Osteoblast (primary cell): ENCODE measurements at places on chromosomes 12 and 14.
A peak's percentile ranks its signal among the peaks of the same experiment; 100 is the strongest.

DNA sequence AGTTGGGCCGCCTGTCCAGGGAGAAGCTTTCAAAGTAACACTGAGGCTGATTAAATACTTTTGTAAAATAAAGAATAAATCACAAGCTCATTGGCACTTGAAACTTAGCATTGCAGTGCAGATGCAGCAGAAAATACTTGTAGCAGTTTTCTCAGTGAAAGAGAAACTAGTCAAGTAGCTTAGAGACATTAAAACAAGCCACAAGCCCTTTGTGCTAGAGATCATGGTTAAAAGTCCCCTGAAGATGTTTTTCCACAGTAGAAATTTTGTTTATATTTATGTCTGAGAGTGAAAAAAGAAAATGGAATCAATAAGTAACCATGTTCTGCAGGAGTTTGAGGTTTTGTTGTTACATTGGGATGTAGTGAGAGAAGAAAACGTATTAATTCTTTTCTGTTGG is 5.9 kb downstream of the PSEN1 start:
- DNase-seq: peak; percentile 68
- peak overlapping the region; percentile 32 for H3K27ac ChIP-seq
- no peak overlapping the region for H3K4me3 ChIP-seq
- H3K27me3 ChIP-seq: no peaks in the 10 kb centered on the region
- H3K36me3 ChIP-seq: no peaks in the 10 kb centered on the region
- H3K4me1 ChIP-seq: peaks cover 28% of the 10 kb centered on the region

- no peak overlapping the region for H3K27ac ChIP-seq
- H3K4me1 ChIP-seq: no peaks in the 10 kb centered on the region
- DNase-seq: no peak
- H3K27me3 ChIP-seq: no peaks in the 10 kb centered on the region
These were observed 43.7 kb downstream of the TRHDE start for GRCh38 chr12:72315858-72316257.

DNA sequence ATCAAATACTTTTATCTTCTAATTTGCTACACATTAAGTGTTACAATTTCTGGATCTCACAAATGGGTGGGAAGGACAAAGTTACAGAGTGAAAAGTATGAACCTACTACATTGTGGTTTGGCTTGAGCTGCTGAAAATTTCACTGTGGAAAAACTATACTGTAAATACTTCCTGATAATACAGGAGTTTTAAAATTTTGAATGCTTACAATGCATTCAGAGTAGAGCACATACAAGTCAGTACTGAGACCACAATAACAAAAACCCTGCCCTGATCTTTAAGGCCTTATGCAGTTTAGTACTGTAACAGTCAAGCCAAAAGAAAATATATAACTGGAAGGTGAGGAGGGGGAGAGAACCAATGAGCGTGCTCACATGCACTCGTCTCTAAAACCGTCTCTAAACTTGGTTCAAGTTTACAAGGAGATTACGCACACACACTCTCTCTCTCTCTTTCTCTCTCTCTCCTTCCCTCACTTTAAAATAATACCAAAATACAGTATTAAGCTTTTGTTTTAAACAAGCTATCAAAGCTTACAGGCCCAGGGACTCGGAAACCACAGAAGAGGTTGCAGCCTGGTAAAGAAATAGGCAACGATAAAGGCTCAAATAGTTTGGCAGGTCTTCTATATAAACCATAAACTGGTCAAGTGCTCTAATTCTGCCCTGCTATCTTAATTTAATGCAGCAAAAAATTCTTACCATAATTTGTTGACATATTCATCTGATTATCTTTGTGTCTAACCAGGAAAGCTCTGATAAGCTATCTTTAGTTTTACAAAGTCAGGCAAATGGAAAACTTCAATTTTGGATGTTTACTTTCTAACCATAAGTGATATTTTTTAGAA is 58.0 kb downstream of the ATF7 start:
- H3K27me3 ChIP-seq: no peaks in the 10 kb centered on the region
- H3K27ac ChIP-seq: no peak overlapping the region
- no peak overlapping the region for H3K4me3 ChIP-seq
- peaks cover 22% of the 10 kb centered on the region for H3K4me1 ChIP-seq

DNA sequence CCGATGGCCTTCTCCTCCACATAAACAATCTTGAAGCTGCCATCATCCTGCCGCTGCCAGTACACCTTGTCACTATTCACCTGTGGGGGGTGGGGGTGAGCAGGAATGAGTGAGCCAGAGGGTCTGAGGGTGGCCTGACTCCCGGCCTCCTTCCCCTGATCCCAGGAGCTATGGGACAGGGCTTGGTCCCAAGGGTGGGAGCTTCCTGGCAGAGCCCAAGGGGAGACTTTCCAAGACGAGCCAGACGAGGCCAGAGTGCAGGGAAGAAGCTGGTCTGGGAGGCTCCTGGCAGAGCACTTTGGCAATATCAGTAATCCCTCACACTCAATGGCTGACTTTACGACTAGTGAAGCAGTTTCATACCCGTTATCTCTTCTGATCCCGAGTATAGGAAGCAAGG is 7.5 kb downstream of the TGM1 start:
- no peaks in the 10 kb centered on the region for H3K27me3 ChIP-seq
- H3K4me1 ChIP-seq: peaks cover 8% of the 10 kb centered on the region
- no peak overlapping the region for H3K27ac ChIP-seq
- no peak for DNase-seq
- H3K36me3 ChIP-seq: no peaks in the 10 kb centered on the region
- no peak overlapping the region for H3K4me3 ChIP-seq

DNA sequence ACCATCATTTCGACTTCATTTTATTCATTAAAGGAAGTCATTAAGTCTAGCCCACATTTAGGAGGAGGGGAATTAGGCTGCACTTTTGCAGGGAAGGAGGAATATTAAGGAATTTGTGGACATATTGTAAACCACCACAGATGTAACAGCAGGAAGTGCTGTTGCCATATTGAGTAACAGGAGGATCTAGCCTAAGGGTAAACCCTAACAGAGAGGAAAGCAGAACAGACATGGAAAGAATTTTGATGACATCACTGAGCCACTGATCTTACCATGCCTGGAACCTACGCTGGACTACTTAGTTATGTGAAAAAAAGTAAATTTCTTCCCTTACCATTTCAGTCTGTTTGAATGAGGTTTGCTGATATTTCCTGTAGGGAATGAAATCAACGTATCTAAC is 100.7 kb upstream of the ATF7IP start:
- DNase-seq: no peak
- H3K4me3 ChIP-seq: no peak overlapping the region
- H3K4me1 ChIP-seq: peaks cover 14% of the 10 kb centered on the region
- no peaks in the 10 kb centered on the region for H3K27me3 ChIP-seq
- H3K36me3 ChIP-seq: no peaks in the 10 kb centered on the region
